Pancreas (tissue), 10 donors: ENCODE measurements at places on chromosomes 13 and 19. TPM values are rescaled to one million over a fixed set of nuclear protein-coding genes. Genes with fewer than 3 reads are reported as not detected.
A peak's percentile ranks its signal among the peaks of the same experiment; 100 is the strongest.

GRCh38 chr13:83151308-83151660 is 731.0 kb downstream of the SLITRK1 start:
- no peak for DNase-seq

- no peak for DNase-seq
Observed at GRCh38 chr13:97327506-97328221, 105.5 kb downstream of the MBNL2 start.

DNA sequence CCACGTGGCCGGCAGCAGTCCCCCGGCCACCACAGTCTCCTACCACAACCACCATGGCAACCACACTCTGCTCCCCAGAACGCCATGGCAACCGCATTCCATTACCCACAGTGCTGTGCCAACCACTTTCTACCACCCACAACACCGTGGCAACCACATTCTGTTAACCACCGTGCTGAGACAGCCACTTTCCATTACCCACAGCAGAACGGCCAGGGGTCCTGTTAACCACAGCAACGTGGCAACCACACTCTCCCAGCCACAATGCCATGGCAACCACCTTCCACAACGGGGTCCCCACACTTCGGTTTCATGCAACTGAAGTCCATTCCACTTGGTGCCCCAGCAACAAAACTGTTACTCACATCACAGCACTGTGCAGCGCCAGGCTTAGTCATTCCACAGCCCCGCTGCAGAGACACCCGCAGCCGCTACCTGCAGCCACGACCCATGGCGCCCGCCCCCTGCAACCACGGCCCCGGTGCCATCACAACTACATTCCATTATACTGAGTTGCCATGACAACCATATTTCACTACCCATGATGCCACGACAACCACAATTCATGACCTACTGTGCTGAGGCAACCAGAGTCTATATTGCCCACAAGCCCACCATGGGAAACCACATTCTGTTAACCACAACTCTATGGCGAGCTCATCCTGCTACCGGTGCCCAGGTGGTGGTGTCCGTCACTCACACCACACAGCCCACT is 10.0 kb downstream of the DPF1 start:
- no peak for DNase-seq

PRKCG gene
- 0.38 TPM for total RNA-seq

DNA sequence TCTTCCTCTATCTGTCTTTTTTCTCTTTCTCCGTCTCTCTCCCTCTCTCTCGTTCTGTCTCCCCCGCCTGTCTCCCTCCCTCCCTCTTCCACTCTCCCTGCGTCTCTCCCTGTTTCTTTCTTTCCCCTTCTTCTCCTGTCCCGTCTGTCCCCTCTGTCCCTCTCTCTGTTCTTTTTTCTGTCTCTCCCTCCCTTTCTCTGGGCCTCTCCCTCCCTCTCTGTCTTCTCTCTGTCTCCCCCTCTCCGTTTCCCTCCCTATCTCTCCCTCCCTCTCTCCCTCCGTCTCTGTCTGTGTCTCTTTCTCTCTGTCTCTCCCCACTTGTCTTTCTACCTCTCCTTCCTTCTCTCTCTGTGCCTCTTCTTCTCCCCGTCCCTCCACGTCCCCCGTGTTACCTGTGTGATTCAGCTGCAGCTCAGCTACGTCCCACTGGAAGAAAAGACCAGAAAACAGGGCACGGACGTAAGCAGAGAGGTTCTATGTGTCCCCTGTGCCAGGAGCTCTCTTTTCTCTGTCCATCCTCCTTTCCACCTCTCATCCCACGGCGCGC is 1.2 kb downstream of the CD70 start:
- DNase-seq = no peak

RNF113B gene
- total RNA-seq = not detected

- no peak for DNase-seq
Observed at GRCh38 chr13:103081435-103081834, 15.2 kb upstream of the SLC10A2 start.

DNA sequence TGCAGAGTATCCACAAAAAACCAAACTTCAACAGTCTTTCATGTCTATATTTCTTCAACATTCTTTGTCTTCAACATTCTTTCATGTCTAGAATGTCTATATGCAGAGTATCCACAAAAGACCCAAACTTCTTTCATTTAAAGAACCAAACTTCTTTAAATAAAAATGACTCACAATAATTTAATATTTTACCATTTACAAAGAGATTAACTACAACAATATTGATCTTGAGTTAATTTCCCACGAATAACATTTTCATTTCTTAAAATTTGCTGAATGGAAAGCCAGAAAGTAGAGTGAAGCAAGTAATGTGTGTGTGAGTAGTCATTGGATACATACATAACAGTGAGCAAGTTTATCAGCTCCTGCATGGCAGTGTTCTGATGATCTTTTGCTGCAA is 1069.7 kb downstream of the EFNB2 start:
- no peak for DNase-seq

- no peak for DNase-seq
Observed at GRCh38 chr13:105904034-105904742, 631.3 kb downstream of the EFNB2 start.

- DNase-seq = no peak
Observed at GRCh38 chr19:6906559-6907060, 19.2 kb downstream of the ADGRE1 start.

DNA sequence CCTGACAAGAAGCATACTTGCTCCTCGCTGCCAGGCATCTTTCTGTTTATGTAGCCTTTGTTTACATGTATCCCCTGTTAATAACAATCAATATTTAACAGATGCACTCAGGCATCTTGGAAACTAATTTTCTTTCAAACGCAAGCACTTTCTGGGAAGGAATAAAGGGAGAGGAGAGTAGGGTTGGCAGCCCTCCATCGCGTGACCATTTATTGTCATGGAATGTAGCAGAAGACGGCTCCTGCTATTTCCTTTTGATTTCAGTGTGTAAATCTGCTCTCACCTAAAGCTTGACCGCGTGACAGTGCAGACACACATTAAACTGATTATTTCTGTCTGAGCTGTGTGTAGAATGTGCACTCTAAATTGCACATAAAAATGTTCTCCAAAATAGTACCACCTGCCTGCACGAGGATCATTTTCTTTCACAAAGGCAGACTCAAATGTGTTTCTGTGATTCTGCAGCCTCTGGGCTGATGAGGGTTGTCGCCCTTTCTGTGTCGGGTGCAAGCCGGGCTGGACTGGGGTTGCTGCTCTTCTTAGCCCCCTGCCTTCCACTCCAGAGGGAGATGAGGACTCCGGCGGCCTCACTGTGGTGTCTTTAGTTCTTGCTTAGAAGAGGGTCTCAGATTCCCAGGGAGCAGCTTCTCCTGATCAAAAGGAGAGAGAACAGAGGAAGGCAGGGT is 223.5 kb upstream of the MAB21L1 start:
- no peak for DNase-seq

- DNase-seq = no peak
Observed at GRCh38 chr13:66074018-66074615, 1156.0 kb downstream of the PCDH9 start.

DNA sequence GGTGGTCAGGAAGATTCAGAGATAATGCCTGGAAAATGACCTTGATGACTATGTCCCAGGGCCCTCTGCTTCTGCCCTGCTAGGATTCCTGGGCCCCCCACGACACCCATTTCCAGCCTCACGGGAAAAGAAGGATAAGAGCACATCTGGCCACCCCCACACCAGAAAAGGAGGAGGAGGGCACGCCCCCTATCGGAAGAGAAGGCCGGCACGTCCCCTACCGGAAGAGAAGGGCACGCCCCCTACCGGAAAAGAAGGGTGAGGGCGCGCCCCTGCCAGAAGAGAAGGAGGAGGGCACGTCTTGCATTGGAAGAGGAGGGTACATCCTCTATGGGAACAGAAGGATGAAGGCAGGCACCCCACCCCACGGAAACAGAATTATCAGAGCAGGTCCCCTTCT is 84.3 kb downstream of the IER2 start:
- peak; percentile 56 for DNase-seq
